CD8-positive, alpha-beta memory T cell (primary cell): ENCODE measurements at places on chromosomes 16 and 17.

DNA sequence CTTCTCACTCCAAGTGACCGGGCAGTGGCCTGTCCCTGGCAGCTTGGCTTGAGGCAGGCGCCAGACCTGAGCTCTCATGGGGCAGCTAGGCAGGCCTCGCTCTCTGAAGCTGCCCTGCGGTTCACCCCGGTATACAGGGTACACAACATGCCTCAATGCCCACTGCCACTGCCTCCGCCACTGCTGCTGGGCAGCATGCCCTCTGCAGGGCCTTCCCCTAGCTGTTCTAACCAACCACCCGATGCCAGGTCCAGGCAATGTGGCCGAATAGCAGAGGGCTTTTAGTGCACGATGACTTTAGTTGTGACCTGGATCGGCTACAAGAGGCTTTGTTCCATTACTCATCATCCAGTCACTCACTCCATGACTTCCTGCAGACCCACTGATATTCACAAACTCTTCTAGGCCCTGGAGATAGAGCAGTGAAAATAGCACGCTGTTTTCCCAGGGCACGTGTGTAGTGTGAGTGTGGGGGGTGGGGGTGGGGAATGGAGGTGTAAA is 19.7 kb downstream of the CDC42EP4 start:
- H3K27ac ChIP-seq = peak overlapping the region; percentile 24
- no peak overlapping the region for H3K4me3 ChIP-seq
- no peaks in the 10 kb centered on the region for H3K27me3 ChIP-seq
- no peaks in the 10 kb centered on the region for H3K36me3 ChIP-seq
- no peak for DNase-seq

DNA sequence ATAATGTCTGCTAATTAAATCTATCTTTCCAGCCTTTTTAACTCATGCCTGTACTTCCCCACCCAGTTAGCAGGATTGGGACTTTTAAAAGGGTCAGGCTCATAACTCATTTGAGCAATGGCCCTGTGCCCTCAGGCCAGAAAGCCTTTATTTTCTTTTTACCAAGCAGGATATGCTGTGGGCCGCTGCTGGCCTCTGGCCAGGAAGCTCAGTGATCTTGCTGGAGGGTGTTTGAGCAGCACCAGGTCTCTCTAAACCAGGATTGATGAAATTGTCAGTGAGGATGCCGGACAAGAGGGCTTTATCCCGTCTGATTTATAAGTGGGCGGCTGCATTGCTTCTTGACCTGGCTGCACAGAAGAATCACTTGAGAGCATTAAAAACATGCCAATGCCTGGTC is 187.8 kb downstream of the RAB11FIP4 start:
- H3K27me3 ChIP-seq = no peaks in the 10 kb centered on the region
- H3K4me1 ChIP-seq = no peaks in the 10 kb centered on the region
- no peak for DNase-seq
- no peak overlapping the region for H3K4me3 ChIP-seq

- H3K4me1 ChIP-seq = peaks cover 17% of the 10 kb centered on the region
- no peaks in the 10 kb centered on the region for H3K36me3 ChIP-seq
Observed at GRCh38 chr17:19728084-19728495, 11.7 kb upstream of the SLC47A2 start.

- peak; percentile 56 for DNase-seq
- peaks cover 17% of the 10 kb centered on the region for H3K4me1 ChIP-seq
- H3K27ac ChIP-seq = peak overlapping the region; percentile 88
- peaks cover 5% of the 10 kb centered on the region for H3K27me3 ChIP-seq
- peak overlapping the region; percentile 72 for H3K4me3 ChIP-seq
- H3K36me3 ChIP-seq = no peaks in the 10 kb centered on the region
Observed at GRCh38 chr17:80453998-80454556, 22.3 kb downstream of the NPTX1 start.

DNA sequence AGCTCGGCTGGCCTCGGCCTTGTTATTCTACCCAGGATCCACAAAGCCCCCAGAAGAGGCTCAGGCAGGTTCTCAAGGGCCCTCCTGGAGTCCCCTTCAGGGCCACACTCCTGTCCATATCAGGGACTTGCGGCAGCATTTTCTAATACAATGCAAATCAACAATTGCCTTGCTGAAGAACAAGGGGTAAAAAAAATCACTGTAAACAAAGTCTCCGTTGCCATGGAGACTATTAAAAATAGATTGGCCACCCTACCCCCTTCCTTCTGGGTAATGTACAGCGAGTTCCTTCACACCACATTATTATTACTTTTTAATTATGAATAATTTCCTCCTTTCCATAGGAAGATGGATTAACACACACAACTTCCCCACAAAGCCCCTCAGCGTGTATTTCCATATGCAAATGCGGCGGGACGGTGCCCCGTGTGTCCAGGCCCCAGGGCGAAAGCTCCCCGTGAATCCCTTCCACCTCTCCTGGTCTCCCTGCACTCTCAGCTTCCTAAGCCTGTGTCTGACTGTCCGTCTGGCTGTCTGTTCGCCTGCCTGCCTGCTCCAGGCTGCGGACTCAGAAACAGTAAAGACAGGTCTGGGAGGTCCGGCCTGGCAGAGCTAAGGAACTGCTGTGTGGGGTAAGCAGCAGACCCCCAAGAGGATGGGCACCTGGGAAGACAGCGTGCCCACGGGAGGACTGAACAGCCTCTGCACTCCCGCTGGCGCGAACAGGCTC is 196.6 kb downstream of the RBFOX3 start:
- DNase-seq = no peak
- H3K27ac ChIP-seq = no peak overlapping the region
- H3K4me1 ChIP-seq = no peaks in the 10 kb centered on the region
- no peak overlapping the region for H3K4me3 ChIP-seq

- H3K27ac ChIP-seq = no peak overlapping the region
- no peaks in the 10 kb centered on the region for H3K27me3 ChIP-seq
- DNase-seq = no peak
- no peak overlapping the region for H3K4me3 ChIP-seq
Observed at GRCh38 chr16:75758215-75758614, 31.9 kb upstream of the CPHXL start.

- DNase-seq = no peak
- H3K4me3 ChIP-seq = no peak overlapping the region
- H3K4me1 ChIP-seq = no peaks in the 10 kb centered on the region
- no peaks in the 10 kb centered on the region for H3K36me3 ChIP-seq
Observed at GRCh38 chr17:6000426-6000825, 69.8 kb upstream of the WSCD1 start.

- H3K4me3 ChIP-seq = no peak overlapping the region
- H3K27ac ChIP-seq = no peak overlapping the region
Observed at GRCh38 chr16:2954656-2955381, 9.3 kb upstream of the KREMEN2 start.

- H3K36me3 ChIP-seq = no peaks in the 10 kb centered on the region
- H3K4me3 ChIP-seq = no peak overlapping the region
- no peaks in the 10 kb centered on the region for H3K27me3 ChIP-seq
- DNase-seq = no peak
- H3K4me1 ChIP-seq = no peaks in the 10 kb centered on the region
- no peak overlapping the region for H3K27ac ChIP-seq
Observed at GRCh38 chr16:72425571-72426341, 253.8 kb upstream of the PMFBP1 start.

- no peak within 1 kb of the TSS for H3K27ac ChIP-seq
- H3K4me3 ChIP-seq = peak within 1 kb of the TSS; percentile 55
- peak; percentile 46 for DNase-seq
- peaks cover 29% of the 10 kb centered on the region for H3K4me1 ChIP-seq
Observed at GRCh38 chr17:49494986-49495841, at the start of gene NGFR. TSS of gene NGFR (plus strand) at chr17:49495293. CDS start at chr17:49495418, 125 bp downstream.
